T follicular helper cell (primary cell): ENCODE measurements at places on chromosomes 2 and 18.

- no peak for DNase-seq
These were observed 193.1 kb downstream of the LPIN1 start for GRCh38 chr2:11939523-11939922.

GRCh38 chr2:204005940-204006721 is 69.6 kb downstream of the ICOS start:
- no peak for DNase-seq

GRCh38 chr18:12857991-12858544 is 26.0 kb downstream of the PTPN2 start:
- no peak for DNase-seq

GRCh38 chr2:34912084-34912483 is 1313.0 kb upstream of the FAM98A start:
- DNase-seq = no peak

- no peak for DNase-seq
These were observed 59.5 kb downstream of the TNFRSF11A start for GRCh38 chr18:62384610-62385097.

GRCh38 chr18:59707306-59707705 is 10.1 kb upstream of the CCBE1 start:
- no peak for DNase-seq

DNA sequence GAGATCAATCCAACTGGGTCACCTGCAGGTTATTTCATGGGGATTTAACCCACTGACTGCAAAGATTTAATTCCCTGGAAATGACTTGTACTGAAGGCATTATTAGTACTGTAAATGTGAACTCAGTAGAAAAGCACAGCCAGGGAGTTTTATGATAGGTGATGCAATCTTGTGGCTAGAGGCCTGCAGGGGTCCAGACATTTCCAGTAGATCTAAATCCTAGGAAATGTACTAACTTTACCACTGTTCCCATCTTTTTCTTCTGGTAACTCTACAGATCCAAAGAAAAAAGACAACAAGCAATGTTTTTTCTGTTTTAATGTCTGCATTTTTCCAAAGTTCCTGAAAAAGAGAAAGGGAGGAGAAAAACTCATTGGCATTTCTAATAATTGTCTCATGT is 500.1 kb downstream of the ARHGAP15 start:
- no peak for DNase-seq

DNA sequence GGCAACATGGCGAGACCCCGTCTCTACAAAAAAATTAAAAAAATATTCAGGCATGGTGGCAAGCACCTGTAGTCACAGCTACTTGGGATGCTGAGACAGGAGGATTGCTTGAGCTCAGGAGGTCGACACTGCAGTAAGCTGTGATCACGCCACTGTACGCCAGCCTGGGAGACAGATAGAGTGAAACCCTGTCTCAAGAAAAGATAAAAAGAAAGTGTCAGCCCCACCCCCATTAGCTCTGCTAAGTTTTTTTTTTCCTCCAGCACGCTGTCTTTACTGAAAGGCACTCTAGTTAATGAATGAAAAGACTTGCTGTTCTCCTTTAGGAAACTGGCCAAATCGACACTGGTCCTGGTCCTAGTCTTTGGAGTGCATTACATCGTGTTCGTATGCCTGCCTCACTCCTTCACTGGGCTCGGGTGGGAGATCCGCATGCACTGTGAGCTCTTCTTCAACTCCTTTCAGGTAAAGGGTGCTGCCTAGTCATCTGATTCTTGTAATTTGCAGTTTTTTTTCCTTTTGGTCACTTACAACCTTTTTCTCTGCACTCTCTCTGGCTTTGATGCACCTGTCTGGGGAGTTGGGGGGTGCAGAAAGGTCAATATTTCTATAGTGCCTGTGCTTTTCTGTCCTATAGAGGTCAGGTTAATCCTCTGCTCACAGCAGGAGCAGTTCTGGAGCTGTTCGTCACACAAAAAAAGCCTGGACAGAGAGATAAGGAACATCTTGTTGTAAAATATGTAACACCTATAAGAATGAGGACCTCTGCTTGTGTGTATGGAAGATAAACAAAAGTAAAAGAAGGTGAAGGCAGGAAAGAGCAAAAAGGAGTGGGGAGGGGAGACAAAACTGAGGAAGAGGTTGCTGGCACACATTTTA is 82.3 kb downstream of the PTH2R start:
- no peak for DNase-seq
